ENCODE measurements at places on chromosomes 7 and 10.

DNA sequence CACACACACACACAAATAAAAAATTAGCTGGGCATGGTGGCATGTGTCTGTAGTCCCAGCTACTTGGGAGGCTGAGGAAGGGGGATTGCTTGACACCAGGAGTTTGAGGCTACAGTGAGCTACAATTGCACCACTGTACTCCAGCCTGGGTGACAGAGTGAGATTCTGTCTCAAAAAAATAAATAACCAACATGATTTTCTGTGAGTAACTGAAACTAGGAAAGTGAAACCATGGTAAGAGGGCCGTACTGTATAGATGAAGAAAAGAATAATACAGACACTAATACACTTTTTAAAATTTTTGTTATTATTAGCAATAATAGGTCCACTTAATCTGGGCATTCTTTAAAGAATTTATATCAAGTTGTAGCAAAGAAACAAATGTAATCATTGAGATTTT, 170.9 kb downstream of the HGF start:
- DNase-seq = no peak

- DNase-seq = no peak
Observed at GRCh38 chr10:49398986-49399385, 3.1 kb upstream of the DRGX start.

- DNase-seq = no peak
Observed at GRCh38 chr10:18479502-18479901, 171.9 kb downstream of the NSUN6 start.

DNA sequence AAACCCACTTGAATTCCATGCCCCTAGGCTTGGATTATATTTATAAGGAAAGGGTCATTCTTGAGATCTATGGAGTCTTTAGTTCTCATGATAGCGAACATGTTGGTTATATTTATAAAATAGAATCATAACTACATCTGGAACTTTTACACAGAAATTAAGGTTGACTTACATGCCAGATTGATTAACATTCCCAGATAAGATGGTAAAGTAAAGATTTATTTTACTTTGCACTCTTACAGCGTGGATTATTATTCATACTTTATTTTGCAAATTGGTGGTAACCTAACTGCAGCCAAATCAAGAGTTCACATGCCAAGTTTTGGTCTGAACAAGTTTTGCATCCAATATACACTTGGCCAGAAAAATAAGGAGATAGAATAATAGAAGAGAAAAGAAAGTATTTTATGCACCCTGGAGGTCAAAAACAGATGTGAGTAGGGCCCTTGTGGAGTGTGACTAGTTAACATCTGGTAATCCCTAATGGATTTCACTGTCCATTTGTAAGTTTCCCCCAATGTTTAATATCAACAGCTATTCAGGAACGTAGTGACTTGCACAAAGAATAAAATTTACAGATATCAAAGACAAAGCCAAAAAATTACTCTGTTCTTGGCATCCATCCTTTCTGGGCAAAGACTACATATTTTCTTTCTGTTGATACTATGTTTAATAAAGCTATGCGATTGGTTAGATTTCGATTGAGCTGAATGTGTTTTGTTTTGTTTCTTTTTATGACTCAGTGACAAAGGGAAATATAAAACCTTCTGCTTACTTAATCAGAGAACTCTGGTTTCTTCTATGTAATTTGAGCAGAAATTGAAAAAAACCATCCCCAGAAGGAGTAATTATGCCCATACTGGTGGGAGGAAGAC, 10.1 kb upstream of the TMEM26 start:
- peak; percentile 38 for DNase-seq

GRCh38 chr7:108234971-108235450, 104.8 kb upstream of the LAMB4 start:
- DNase-seq = no peak

GRCh38 chr10:29710128-29710527, 75.4 kb upstream of the SVIL start:
- DNase-seq = no peak

DNA sequence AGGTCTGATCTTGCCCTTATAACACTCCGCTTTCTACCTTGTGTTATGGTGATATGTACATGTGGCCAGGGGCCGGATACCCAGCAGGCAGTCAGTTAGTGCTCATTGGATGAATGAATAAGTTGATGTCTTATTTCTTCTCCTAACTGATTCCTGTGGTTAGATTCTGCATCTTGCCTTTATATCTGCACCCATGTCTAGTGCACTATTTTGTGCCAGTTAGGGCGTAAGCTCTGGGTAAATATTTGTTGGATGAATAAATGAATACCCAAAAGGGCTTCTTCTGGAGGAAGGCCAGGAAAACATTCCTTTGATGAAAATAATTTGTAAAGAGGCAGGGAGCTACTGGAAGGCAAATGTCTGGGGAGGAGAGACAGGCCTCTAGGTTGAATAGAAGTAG, 148.2 kb downstream of the CHN2 start:
- DNase-seq = no peak

DNA sequence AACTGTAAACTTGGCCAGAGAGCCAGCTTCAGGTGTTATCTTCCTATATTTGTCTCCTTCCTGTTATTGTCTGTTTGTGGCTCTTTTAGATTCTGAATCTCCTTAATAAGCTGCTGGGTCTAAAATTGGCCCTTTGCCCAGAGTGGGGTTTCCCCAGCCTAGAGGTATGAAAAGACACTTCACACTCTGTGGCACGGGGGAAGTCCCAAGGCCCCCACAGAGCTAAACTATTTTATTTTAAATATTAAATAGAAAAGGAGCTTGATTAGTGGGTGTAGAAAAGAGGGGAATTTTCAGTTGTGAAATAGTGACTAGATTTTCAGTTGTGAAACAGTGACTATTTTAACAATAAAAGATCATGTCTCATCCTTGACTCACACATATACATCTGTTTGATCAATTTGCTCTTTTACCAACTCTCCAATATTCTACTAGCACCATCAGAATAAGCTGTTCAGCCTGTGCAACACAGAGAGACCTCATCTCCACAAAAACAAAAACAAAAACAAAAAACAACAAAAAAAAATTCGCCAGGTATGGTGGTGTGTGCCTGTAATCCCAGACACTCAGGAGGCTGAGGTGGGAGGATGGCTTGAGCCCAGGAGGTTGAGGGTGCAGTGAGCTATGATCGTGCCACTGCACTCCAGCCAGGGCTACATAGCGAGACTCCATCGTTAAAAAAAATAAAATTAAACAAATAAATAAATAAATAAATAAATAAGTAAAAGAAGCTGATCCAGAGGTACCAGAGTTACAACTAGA, 24.9 kb upstream of the ADO start:
- DNase-seq = no peak

DNA sequence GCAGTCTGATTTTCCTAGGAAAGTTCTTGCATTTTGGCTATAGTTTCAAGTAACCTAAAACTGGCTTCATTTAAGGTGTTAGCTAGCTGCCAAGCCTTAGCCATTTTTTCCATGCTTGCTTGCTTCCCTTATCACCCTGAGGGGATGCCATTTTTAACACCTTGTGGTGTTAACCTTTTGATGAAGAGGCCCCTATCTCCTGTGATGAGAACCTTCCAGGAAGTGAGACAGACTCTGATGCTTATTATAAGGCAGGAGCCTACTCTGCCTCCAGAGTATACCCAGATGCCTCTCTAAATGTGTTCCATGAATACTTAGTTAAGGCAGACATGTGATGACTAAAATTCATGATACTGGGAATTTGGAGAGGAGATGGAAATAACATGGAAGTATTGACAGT, 4.9 kb upstream of the VWA2 start:
- no peak for DNase-seq

DNA sequence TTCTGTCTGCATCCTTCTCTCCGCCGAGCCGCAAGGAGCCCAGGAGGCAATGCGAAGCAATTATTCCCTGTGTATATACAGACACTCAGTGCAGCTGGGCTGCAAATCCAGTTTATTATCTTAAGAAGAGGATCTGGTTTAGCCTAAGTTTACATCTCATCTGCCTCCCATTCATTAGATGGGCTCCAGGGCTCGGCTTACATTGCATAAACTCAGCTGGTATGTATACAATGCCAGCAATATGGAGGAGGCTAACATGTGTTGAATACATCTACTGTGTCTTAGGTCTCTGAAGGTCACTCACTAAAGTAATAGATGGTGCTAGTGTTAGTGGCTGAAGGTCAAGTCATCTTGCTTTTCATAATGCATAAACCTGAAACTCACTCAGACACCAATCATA, 996.8 kb downstream of the KCNMA1 start:
- no peak for DNase-seq

DNA sequence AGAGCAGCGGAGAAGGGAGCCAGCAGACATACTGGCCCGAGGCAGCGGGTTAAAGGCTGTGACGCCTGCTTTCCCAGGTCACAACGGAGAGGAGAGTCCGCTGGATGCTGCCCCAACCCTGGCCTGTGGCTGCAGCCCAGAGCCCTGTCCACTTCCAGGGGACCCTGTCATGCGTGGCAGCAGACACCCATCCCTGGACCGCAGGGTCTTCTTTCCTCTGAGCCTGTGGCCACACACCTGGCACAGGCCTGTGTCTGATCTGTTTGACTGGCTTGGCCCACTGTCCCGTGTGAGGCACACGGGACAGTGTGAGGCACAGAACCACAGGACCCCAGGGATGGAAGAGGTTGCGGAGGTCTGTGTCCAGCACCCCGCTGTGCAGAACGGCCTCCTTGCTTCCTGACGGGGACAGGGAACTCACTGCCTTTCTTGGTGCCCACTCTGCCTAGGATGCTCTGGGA, 42.4 kb downstream of the INSIG1 start:
- no peak for DNase-seq

DNA sequence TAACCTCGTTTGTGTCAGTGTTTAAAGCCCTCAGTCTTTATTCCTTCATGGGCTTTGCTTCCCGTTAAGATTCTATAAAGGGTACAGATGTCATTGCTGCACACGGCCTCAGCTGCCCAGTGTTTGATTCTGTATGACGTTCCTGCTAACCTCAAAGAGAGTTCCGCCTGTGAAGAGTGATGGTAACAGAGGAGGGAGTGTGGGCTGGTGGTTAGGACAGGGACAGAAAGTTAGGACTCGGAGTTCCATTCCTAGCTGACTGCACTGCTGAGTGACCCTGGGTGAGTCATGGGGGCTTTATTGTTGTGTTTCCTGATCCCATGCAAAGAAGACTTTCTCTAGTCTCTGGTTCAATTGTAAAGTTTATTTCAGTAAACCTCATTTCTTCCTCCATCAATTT, 227.1 kb downstream of the DYNC1I1 start:
- DNase-seq = no peak

GRCh38 chr7:32070406-32071360, at the start of gene PDE1C:
TSS of gene PDE1C (minus strand) at chr7:32070407.
- no peak for DNase-seq

DNA sequence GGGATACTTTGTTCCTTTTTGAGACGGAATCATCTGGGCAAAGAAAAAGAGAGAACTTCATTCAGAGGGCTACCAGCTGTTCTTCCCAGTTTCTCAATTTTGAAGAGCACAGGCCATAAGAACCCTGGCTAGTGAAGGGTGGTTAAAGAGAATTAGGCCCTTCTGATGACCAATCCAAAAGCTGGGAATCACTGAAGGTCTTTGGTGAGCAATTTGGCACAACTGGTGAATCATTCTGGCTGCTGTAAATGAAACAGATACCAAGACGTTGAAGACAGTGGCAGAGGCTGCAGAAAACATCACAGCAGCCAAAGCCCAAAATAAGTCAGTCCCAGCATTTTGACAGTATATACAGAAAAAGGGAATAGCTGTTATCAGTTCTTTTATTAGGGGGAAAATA, 5.1 kb downstream of the RAPGEF5 start:
- no peak for DNase-seq

GRCh38 chr10:88931548-88931947, 21.0 kb downstream of the ACTA2 start:
- no peak for DNase-seq

DNA sequence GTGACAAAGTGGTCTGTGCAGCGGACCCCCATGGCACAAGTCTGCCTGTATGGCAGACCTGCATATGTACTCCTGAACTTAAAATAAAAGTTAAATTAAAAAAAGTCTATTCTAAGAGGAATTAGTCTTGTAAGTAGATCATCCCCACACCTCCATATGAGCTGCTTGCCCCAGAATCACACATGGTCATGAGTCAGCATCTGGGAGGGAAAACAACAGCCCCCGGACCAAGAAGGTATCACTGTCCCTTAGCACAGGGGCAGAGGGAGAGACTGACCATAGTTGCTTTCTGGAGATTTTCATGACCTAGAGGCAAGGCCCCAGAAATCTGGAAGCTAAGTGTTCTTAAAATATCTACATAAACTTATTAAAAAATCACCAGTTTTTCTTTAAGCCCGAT, 86.6 kb upstream of the PDK4 start:
- no peak for DNase-seq

DNA sequence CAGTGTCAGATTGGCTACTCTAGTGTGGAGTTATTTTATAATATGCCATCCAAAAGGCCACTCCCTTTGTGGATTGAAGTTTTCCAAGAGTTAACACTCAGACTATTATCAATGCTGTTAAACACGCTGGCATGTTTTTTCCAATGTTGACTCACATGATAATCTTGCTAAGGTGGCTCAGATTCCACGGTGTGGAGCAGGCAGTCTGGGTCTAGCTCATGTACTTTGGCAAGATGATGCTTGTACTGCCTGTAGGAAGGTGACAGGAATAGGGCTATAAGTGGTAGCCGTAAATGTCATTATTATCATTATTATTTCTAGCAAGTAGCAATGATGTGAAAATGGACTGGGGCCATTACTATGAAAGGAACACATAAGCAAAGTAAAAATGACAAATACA, 79.4 kb upstream of the TBX20 start:
- DNase-seq = no peak

GRCh38 chr7:93013446-93014061, 104.2 kb downstream of the SAMD9 start:
- no peak for DNase-seq

GRCh38 chr7:141024668-141025067, 9.9 kb upstream of the MRPS33 start:
- no peak for DNase-seq

- DNase-seq = no peak
Observed at GRCh38 chr10:89207801-89208551, 859 bp upstream of the CH25H start.

DNA sequence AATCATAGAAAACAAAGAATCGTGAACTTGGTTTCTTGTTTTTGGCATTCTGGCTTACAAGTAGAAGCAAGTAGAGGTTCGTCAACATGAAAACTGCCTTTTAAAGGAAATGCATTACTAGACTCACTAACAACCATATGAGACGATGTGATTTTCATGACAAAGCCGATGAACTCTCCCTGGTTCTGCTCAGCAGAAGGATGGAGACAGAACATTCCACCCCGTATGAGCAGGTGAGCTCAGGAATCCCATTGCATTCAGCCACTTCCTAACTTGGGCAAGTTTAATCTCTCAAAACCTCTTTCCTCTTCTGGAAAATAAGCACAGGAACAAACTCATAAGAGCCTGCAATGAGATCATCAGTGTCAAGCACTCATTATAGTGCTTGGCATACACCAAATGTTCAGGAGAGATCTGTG, 57.4 kb upstream of the SVIL start:
- DNase-seq = no peak

DNA sequence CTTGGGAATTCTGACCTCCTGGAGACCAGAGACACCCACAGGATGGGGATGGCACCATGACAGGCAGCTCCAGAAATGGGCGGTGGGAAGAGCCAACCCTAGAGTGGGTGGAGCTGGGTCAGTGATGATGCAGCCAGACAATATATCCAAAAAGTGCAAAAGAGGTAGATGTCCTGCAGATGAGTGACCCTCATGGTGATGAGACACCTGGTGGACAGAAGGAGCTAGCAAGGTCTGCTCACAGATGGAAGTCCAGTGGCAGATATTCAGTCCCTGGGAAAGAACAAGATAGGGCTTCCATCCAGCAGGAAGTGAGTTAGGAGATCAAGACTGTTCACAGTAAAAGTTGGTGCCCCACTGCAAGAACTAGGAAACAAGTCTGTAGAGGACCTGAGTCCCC, 19.2 kb upstream of the GRB10 start:
- DNase-seq = no peak

- no peak for DNase-seq
Observed at GRCh38 chr7:130210181-130210935, 2.7 kb downstream of the SSMEM1 start.

Data from renal pelvis (tissue), 12 donors.